ENCODE measurements at places on chromosomes 12 and 14. TPM values are rescaled to one million over a fixed set of nuclear protein-coding genes. Genes with fewer than 3 reads are reported as not detected.

- H3K27me3 ChIP-seq: no peaks in the 10 kb centered on the region
- DNase-seq: no peak
- no peak overlapping the region for H3K27ac ChIP-seq
- no peak overlapping the region for H3K4me3 ChIP-seq
Measured at GRCh38 chr14:72222046-72222445, 289.8 kb downstream of the RGS6 start.

PPP1R1A gene
- 5.2 TPM for total RNA-seq

SH2B3 gene
- total RNA-seq: 26.4 TPM

SNW1 gene
- total RNA-seq: 69.6 TPM

DNA sequence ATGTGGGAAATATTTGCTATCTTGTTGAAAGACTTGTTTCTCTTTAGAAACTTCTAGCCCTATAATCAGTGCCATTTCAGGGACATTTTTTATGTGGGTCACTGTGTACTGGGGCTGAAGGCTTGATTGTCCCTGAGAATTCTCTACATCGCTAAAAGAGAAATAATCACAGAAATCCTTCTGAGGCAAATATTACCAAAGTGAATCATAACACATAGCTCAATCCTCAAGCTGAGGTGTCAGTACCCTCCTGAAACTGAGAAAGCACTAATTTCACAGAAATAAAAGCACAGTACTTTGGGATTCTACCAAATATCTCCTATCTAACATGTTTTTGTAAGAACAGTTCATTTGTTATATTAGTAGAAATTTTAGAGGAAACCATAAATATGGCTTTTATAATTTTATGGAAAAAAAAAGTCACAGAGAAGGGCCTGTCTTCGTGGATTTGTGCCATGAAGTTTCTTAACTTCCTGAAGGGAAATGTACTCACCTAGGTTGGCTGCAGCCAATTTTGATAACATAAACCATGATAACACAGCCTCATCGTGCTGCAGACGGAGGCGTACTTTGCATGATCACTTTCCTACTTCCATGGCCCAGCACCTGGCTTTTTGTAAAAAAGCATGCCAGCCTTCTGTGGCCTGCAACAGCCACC is 163.7 kb upstream of the HIF1A start:
- H3K27ac ChIP-seq: peak overlapping the region; percentile 75
- H3K36me3 ChIP-seq: no peaks in the 10 kb centered on the region
- H3K4me3 ChIP-seq: no peak overlapping the region
- peaks cover 22% of the 10 kb centered on the region for H3K4me1 ChIP-seq

DNA sequence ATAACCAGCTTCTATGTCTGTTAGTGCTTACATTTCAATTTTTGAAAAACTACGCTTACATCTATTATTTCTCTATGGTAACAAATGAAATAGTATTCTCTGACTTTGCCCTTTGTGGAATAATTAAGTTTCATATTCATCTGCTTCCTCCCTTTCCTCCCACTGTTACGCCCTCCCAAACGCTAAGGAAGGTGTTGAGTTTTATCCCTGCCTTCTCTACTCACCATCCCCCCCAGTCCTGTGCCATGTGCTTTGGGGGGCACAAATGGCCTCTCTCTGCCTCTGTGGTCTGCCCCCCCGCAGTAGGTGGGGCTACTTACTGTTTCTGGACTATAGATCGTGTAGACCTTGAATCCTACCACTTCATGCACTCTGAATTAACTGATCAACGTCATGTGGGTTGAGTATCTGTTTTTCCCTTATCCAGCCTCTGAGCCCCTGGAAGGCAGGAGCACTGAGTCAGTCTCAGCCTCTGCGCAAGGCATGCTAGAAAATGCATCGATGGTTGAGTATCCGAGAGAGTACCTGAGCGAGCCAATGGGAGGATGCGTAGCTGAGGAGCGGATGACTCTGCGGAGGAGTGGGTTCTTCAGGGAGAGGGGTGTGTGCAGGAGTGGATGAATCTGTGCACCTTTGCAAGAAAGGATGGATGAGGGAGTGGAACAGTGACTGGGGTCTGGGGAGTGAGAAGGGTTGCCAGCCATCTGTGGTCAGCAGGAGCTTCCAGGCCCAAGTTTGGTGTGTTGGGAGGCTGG is 114.5 kb upstream of the RTL1 start:
- H3K27ac ChIP-seq: no peak overlapping the region
- H3K36me3 ChIP-seq: no peaks in the 10 kb centered on the region
- H3K27me3 ChIP-seq: no peaks in the 10 kb centered on the region
- H3K4me1 ChIP-seq: no peaks in the 10 kb centered on the region

Measured in colonic mucosa (tissue), 4 donors.